ENCODE measurements at places on chromosomes 16 and 17. TPM values are rescaled to one million over a fixed set of nuclear protein-coding genes. Genes with fewer than 3 reads are reported as not detected.

Gene CSH1
- total RNA-seq: not detected

Gene SYCE1L
- total RNA-seq: 0.67 TPM

Gene PRCD
- 11.2 TPM for total RNA-seq

Gene MSRB1
- total RNA-seq: 23.8 TPM

Gene PMP22
- total RNA-seq: 268 TPM

Gene TBKBP1
- 15.3 TPM for total RNA-seq

Gene IL32
- 25.2 TPM for total RNA-seq

Gene TMEM92
- not detected for total RNA-seq

Gene GAS2L2
- 1.5 TPM for total RNA-seq

GRCh38 chr17:16929757-16930520 is 42.0 kb downstream of the TNFRSF13B start:
- no peak for ATAC-seq

DNA sequence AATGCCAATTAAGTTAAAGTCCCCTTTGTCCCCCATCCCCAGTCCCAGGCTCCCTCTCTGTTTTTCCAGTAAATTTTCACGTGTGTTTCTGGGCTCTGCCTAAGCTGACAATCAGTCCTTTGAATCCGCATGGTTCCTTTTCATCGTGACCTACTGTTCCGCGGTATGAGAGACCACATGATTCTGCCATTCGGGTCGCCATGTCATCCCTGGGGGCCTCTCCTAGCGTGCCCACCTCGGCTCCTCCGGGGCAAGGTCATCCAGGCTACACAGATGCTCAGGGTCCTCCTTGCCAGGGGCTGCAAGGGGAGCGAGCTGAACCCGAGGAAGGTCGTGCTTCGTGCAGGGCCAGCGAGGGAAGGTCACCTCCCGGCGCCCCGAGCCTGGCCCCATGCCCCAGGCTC is 157.6 kb downstream of the RAB11FIP4 start:
- no peak for ATAC-seq

GRCh38 chr16:64144617-64145016 is 977.2 kb downstream of the CDH11 start:
- no peak for ATAC-seq

- ATAC-seq: peak; percentile 37
Measured at GRCh38 chr17:77738751-77739531, 219.6 kb upstream of the TNRC6C start.

GRCh38 chr17:50920891-50921586 is 54.9 kb upstream of the TOB1 start:
- no peak for ATAC-seq

DNA sequence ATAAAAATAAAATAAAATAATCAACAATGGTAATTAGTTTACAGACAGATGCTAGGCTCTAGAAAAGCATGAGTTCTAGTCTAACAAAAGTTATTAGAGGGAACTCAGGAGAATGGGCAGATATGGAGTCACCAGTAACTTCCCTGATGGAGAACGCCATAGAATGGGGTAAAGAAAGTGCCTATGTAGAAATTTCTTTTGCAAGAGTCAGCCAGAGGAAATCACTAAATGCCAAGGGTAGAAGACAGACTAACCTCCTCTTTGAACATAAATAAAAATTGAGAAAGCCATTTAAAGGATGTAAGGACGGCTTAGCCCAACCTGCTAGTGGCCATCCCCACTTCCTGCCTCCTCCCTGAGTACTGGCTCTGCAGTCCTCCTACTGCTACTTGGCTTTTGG is 141.6 kb downstream of the VPS53 start:
- ATAC-seq: no peak

DNA sequence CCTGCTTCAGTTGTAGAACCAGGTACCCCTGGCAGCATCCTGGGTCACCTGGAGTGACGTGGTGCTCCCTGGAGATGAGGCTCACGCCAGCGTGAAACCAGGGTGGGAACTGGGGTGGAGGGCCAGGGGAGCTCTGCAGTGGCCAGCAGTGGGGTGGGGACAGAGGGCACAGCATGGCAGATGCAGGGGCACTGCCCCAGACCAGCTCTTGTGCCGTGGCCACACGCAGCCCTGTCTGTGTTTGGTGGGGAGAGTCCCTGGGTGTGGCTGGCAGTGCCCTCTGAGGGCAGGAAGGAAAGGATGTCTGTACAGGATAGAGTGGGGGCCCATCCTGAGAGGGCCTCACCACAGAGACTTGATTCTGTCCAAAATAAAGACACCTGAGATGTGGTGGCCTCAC is 24.5 kb downstream of the ZNF750 start:
- ATAC-seq: no peak

- no peak for ATAC-seq
Measured at GRCh38 chr16:61780161-61780560, 256.1 kb downstream of the CDH8 start.

- no peak for ATAC-seq
Measured at GRCh38 chr16:23597003-23597756, 1.1 kb upstream of the NDUFAB1 start.

DNA sequence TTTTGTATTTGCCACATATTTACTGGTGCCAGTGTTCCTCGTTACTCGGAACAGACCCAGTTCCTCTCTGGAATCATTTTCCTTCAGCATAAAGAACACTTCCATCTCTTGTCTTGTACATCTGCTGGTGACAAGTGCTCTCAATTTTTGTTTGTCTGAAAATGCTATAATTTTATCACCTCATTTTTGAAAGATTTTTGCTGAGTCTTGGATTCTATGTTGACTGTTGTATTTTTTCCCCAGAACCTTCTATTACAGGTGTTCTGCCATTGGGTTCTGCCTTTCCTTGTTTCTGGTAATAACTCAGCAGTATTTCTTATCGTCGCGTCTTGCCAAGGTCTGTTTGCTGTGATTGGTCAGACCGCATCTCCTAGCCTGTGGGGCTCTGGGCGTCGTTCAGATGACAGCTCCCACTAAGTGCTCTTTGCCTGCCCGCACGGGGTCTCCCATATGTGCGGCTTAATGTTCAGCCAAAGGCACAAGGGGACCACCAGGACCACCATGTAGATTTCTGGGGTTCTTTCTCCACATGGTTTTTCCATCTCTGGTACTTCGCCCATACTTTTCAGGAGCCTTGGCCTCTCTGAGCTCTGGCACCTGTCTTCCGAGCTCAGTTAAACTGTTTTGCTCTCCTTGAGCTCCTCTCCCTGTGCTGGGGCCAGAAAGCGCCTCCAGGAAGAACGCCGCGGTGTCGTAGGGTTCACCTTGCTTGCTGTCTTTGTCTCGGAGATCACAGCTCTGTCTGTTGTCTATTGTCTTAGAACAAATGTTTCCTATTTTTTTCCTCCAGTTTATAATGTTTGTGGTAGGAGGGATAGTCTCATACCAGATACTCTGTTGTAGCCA is 80.0 kb downstream of the METRNL start:
- ATAC-seq: no peak

GRCh38 chr16:20675488-20676267 is 21.8 kb downstream of the ACSM1 start:
- ATAC-seq: peak; percentile 62

DNA sequence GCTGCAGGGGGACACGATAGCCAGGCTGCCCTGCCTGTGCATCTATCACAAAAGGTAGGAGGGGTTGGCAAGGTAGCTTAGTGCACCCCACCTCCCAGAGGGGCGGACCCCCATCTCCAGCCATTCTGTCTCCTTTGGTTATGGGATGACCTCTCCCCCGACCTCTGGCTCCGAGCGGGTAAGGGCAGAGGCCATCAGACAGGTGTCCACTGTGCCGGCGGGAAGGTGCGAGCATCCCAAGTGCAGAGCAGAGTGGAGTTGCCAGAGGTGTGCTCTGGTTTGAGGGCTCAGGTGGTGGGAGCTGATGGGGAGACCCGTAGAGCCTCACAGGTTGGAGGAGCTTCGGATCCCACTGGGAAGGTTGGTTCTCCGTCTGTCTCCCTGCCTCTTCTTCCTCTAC is 11.7 kb downstream of the LDHD start:
- ATAC-seq: no peak

GRCh38 chr17:50884439-50885311 is 18.5 kb upstream of the TOB1 start:
- no peak for ATAC-seq

- peak; percentile 67 for ATAC-seq
Measured at GRCh38 chr16:55773859-55774549, 58.9 kb downstream of the CES1 start.

DNA sequence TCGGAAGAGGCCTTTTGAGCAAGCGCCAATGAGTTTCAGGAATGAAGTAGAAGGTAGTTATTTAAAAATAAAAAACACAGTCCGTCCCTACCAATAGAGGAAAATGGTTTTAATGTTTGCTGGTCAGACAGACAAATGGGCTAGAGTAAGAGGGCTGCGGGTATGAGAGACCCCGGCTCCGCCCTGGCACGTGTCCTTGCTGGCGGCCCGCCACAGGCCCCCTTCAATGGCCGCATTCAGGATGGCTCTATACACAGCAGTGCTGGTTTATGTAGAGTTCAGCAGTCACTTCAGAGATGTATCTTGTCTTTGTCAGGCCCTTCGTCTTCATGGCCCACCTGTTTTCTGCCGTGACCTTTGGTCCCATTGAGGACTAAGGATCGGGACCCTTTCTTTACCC is 87.3 kb downstream of the CRISPLD2 start:
- ATAC-seq: no peak
